ENCODE measurements at places on chromosomes 3 and 15. TPM values are rescaled to one million over a fixed set of nuclear protein-coding genes. Genes with fewer than 3 reads are reported as not detected.

GRCh38 chr15:87154761-87155160 lies 1075.1 kb downstream of the AGBL1 start:
- DNase-seq = no peak

DNA sequence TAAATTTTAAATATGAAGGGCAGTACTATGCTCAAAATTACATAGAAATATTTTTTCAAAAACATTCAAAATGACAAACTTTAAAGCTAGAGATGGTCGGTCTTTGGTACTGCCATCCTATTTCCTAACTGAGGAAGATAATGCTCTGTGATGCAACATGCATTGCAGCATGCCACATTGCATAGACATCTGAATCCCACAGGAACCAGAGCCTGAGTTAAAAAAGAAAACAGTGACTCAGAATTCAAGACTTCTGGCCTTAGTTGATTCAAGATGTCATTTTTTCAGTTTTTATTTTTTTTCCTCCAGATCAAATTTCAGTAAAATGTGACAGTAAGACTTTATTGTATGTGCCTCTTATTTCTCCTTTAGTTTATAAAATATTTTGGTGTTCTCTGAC lies 33.1 kb downstream of the TP63 start:
- DNase-seq = no peak

- DNase-seq = no peak
These were observed 762 bp upstream of the ARL6 start for GRCh38 chr3:97763586-97764406.

DNA sequence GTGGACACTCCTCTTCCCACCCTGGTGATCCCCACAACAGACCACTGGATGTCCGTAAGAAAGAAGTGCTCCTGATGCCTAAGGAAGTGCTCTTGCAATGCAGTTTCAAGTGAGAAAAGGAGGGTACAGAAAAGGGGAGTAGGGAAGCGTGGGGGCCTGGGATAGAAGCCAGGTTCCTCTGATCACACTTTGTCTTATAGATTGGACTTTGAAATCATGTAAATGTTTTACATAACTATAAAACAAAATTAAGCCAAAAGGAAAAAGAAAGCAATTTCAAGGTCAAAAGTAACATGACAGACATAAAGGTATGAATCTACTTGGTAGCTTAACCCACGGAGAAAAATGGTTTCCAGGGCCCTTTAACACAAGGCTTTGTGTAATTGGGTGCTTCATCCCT lies 107.3 kb upstream of the TRPM1 start:
- no peak for DNase-seq

GRCh38 chr3:40546816-40547215 lies 22.1 kb downstream of the ZNF621 start:
- DNase-seq = no peak

The RASGRP1 gene
- 66.6 TPM for total RNA-seq

The KIAA1143 gene
- total RNA-seq = 24.4 TPM

The FAM219B gene
- 26.8 TPM for total RNA-seq

All from CD4-positive, alpha-beta T cell (primary cell).